ENCODE measurements at places on chromosomes 3 and 15.

DNA sequence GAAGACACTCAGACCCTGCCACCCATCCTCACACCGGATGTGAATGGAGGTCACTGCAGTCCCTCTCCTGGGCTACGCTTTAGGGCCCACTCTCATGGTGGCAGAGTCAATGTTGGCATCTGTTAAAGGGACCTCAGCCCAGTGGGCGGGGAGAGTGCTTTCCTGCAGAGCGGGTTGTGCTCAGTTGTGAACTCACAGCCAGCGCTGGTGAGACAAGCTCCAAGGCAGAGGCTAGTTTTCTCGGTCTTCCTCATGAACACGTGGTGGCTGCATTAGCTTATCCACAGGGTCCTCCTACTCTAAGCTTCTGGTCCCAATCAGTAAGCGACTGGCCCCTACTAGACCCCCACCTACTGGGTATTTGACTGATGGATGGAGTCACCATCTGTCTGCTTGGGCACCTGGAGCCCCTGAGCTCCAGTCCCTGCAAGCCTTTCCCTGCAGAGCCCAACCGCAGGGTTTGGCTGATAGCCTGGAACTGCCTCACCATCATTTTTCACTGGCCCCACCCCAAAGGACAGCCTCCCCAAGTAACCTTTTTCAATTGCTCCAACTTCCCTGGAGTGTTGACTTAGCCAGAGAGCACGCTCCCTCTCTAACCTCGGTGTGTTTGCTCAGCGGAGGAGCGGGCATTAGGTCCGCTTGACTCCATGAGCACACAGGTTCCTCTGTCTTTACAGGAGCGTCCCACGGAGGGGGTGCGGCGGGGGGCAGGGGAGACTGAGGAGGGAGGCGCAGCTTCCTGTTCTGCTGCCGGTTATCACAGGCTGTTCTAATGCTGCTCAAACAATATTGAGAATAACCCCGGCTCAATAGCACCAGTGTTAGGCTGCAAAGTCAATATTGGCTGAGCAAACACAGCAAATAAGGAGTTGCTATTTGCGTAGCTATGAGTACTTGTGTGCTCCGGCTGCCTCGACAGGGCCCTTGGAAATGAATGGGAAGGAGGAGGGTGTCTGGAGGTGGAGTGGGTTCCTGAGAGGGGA, 141.7 kb downstream of the RPLP1 start:
- DNase-seq = no peak

DNA sequence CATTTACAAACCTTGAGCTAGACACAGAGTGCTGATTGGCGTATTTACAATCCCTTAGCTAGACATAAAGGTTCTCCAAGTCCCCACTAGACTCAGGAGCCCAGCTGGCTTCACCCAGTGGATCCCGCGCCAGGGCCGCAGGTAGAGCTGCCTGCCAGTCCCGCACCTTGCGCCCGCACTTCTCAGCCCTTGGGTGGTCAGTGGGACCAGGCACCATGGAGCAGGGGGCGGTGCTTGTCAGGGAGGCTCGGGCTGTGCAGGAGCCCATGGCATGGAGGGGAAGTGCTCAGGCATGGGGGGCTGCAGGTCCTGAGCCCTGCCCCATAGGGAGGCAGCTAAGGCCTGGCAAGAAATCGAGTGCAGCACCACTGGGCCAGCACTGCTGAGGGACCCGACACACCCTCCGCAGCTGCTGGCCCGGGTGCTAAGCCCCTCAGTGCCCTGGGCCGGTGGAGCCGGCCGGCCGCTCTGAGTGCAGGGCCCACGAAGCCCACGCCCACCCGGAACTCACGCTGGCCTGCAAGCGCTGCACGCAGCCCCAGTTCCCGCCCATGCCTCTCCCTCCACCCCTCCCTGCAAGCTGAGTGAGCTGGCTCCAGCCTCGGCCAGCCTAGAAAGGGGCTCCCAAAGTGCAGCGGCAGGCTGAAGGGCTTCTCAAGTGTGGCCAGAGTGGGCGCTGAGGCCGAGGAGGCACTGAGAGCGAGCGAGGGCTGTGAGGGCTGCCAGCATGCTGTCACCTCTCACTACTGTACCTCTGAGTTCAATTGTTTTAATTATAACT, 1213.9 kb downstream of the OTOL1 start:
- DNase-seq = no peak

GRCh38 chr3:141524988-141525387, 38.2 kb downstream of the RASA2 start:
- DNase-seq = no peak

DNA sequence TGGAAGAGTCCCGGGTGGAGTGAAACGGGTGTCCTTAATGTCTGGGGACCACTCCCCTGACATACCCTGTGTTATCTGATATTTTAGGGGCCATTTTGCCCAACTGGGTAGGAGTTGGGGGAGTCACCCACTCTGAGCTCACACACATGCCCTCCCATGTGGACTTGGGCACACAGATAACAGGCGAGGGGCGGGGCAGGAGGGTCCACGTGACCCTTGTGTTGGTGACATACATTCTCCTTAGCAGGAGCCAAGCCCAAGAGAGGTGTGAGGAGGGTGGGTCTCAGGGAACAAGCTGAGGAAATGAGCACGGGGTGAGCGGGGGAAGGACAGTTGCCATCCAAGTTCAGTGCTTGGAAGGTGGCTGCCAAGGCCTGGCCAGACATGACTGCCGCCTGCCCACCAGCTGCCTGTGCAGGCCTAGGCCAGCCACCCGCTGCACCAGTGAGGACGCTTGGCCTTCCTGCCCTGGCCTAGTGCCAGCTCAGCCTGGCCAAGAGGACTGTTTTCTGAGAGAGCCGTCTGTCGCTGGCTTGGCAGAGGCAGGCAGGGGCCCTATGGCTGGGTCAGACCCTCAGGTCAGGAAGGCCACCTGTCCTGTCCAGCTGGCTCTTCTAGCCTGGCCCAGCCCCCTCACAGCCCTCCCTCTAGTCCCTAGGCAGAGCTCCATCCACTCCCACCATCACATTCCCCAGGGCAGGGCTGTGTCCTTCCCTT, 31.3 kb upstream of the TMEM115 start:
- no peak for DNase-seq

- DNase-seq = no peak
Measured at GRCh38 chr3:183163563-183163962, 1.0 kb upstream of the LAMP3 start.

Measured in stimulated activated CD4-positive, alpha-beta T cell treated with anti-CD3 and anti-CD28 coated beads, TNF-alpha, amount 100 ng/mL, for 1 hour (primary cell).